Heart right ventricle (tissue), 16 donors: ENCODE measurements at places on chromosomes 6 and 20.

DNA sequence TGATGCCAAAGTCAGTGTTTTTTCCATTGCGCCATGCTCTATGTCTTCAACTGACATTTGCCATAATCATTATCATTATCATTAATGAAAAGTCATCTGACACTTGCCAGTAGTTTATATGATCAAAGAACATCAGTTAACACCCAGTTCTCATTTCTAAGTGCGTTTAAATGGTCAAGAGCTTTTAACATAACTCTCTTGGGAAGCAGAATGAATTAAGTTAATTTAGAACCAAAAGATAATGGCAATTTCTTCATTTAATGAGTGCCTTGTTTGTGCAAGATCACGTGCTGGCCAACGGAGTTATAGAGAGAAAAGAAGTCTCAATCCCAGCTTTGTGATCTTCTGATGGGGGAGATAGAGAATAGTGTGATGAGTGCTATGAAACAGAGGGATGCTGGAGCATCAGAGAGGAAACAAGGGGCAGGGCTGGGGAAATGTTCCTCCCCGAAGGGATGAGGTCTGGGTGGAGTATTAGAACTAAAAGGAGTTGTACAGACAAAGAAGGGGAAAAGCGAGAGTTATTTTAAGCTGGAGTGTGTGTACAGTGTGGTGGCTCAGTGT, 20.3 kb downstream of the ANKS1A start:
- no peak for DNase-seq

DNA sequence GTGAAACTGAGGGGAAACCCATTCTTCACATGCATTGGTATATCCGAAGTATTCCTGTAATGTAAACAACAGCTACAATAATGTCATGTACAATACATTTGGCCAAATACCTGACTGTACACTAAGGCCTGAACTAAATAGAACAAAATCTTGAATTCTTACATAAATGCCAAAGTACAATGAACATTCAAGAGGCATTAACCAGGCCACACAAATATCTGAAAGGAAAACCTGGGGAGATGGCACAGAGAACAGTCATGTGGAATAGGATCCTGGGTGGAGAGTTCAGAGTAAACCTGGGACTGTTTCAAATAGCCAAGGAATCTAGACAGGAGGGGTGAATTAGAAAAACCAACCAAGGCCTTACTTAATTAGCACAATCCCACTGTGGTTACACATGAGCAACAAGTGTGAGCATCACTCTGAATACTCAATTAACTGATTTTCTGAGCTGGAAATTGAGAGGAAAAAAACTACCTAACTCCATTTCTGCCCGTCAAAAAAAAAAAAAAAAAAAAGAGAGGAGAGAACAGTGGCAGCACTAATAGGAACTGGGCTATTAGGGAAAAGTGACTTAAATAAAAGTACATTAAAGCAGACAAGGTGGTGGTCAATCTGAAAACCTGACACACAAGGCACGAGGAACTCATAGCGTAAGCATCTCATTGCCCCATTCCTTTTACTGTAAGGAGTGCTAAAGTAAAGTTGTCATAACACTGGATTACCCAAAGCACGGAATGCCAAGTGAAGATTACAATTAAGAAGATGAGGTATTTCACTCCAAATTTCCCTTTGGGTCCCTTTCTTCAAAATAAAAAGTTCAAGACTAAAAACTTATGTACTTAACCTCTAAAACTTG, 10.9 kb downstream of the SNX5 start:
- DNase-seq, result no peak

DNA sequence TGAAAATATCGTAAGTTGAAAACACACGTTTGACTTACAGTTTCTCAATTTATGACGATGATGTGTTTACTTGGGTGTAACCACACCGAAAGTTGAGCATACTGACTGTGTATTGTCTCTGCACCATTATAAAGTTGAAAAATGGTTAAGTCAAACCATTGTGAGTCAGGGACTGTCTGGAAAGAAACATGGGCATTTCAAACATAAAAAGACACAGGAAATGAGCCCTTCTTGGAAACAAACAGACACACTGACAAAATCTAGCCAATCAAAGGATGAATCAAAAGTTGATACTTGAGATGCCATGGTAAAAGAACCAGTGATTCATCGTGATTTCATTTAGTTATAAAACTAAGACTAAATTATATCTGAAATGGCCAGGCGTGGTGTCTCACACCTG, 5.3 kb downstream of the POPDC3 start:
- no peak for DNase-seq

DNA sequence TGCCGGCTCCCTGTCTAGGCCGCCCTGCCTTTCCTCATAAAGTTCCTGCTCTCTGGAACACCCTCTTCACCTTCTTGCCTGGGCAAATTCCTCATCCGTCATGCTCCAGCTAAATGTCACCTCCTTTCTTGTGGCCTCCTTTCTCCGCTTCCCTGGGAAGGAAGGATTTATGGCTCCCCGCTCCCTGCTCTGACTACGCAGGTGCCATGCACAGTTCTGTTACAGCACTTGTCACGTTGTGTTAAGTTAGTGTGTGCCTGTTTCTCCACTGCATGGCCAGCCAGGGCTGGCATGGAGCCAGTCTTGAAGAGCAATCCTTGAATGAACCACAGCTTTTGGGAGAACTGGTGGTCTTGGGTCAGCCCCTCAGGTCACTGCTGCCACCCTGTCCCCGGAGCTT, 61.7 kb downstream of the CD40 start:
- DNase-seq, result no peak

- DNase-seq, result no peak
Measured at GRCh38 chr6:118565311-118565960, 17.3 kb downstream of the PLN start.

- no peak for DNase-seq
Measured at GRCh38 chr6:25302677-25303128, 23.5 kb downstream of the CARMIL1 start.

GRCh38 chr6:138869398-138869797, 73.5 kb downstream of the ECT2L start:
- DNase-seq, result peak; percentile 67

GRCh38 chr6:147132889-147133288, 71.3 kb upstream of the STXBP5 start:
- no peak for DNase-seq

DNA sequence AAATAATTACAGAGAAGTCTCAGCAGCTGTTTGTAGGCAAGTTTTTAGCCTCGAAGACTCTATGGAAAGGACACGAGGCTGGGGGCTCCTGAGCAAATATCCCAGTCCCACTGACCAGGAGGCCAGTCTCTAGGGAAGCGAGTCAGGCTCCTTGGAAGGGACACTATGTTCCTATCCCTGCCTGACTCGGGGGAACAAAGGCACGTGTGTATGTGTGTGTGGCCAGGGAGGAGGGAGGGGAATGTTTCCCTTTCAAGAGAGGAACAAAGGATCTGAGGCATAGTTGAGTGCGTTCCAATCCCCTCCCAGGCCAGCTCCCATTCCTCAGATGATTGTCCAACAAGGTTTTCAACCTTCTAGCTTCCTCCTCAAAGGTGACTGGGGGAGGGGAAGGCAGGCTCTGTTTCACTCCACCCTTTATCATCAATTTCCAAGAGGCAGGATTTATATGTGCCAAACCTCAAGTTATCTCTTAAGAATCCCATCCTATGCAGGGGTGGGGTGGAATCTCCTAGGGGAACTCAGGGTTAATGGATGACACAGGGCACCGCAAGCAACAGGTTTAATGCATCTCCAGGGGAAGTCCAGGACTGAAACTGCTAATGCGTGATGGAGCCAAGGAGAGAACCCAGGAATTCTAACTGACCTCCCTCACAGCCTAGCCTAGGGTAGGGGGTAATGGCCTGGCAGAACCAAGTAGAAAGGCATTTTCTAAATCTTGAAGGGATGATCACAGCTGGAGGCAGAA, 9.9 kb downstream of the BCL2L1 start:
- DNase-seq, result peak; percentile 91

DNA sequence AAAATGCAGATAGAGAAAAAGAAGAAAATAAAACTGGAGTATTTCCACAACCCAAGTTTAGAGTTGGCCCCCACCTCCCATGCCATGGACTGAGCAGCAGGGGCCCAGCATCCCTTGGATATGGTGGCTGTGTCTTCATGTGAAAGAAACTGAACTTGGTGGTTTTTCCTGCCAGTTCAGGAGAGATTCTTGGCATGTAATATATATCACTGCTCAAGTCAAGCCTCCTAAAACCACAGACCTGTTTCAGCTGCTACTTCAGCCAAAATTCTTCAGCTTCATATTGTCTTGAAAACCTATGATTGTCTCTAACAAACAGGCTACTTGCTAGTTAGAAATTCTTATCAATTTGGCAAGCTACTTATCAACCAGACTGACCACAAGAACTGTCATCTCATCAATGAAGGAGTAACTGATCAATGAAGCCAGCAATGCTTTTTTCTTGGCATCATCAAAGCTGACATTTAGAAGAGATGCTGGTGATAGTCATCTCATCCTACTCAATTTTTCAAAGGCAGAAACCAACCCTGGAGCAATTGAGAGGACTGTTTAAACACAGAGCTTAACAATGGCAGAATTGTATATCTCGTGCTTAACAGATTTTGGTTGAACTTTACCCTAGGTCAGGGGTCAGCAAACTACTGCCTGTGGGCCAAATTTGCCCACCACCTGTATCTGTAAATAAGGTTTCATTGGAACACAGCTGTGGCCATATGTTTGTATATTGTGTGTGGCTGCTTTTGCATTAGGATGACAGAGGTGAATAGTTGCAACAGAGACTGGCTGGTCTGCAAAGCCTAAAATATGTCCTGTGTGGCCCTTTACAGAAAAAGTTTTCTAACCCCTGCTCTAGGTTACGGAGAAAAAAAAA, 10.4 kb upstream of the NOL7 start:
- DNase-seq, result no peak

DNA sequence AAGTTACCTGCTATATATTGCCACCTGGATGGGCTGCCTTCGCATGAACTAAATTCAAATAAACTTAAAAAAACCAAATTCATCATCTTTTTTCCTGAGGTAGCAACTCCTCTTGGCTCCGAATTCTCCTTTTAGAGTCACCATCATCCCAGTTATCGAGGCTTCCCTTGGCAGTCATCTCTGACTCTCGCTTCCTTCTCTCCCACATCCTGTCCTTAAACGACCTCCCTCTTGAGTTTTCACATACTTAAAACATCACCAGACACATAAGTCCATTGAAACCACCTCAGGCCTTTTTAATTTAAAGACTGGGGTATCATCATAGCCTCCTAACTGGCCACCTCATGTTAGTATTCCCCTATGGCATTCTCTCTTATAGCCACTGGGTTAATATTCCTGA, 296.1 kb upstream of the FLRT3 start:
- no peak for DNase-seq

DNA sequence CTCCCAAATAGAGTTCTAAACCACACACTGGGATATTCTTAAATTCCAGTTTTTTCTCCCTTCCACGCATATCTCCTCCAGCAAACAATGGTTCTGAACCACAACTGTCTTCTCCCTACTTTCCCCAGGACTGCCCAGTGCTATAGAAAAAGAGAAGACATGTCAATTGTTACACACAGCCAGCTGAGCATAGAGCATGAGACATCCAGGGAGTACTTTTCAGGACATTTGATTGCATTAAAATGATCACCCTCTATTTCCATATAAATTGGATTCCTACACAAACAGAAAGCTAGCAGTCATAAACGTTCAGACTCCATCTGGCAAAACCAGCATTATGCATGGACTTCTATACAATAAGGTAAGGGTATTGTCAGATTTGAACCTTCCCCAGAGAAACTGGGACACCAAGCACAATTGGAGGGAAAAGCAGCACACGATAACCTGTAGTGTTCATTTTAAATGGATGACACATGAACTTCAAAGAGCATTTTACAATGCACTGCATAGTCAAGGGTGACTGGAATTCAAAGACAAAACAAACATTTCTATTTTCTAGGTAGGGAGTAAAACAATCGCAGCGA, 93.1 kb upstream of the HEY2 start:
- DNase-seq, result no peak

GRCh38 chr6:151009576-151009975, 144.1 kb downstream of the MTHFD1L start:
- no peak for DNase-seq

DNA sequence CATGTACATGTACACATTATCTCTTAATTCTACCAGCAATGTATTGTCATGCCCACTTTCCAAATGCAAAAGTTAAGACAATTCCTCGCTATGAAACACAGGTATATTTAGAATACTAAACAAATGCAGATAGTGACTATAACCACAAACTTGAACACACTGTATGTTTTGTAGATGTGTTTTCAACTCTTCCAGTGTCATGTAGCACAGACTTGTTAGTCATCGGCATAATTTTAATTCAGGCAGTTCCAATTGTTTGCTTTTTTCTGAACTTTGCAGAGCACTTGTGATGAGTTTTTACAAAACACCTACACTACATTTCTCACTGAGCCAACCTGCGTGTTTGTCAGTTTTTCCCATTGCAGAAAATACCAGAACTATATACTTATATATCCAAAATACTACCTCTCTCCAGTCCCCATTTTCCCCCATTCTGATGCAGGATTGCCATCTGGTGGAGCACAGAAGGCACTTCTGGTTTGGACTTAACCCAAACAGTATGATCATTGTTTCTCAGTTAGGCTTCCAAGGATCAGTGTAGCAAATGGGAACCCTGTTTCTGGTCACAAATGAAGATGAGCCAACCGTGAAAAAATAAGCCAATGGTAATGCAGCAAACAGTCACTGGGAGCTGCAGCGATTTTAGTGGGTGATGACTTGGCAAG, 143.4 kb downstream of the ADGRB3 start:
- no peak for DNase-seq

DNA sequence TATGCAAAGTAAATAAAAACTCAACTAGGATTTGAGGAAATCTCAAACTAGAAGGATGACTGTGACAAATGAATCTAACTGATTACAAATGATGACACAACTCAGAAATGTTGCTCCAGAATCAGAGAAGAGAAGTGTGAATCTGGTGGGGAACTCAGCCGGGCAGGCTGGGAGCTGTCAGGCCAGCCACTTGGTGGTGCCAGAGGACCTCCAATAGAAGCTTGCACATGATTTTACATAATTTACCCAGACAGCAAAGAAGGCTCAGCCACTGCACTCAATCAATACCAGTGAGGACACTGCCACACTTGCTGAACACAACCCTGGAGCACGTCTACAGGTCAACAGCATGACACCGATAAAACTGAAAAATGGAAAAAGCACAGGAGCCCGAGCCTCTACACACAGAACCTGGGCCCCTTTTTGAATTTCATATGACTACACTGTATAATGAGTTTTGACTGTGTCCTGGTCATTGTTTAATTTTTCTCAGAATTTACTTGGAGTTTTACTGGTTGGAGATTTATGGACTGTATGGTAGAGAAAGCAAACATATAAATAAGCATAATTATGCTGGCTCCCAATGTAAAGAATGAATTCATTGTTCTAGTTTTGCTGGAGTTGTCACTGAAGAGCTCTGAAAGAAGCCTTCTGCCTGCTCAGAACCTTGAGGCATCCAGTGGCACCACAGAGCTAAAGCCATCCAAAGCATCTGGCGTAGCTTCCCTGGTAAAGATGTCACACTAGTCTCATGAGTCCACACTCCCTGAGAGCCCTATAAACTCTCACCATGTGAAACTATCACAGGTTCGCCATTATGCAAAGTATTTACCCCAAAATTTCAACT, 296.5 kb downstream of the THBS2 start:
- DNase-seq, result peak; percentile 59

DNA sequence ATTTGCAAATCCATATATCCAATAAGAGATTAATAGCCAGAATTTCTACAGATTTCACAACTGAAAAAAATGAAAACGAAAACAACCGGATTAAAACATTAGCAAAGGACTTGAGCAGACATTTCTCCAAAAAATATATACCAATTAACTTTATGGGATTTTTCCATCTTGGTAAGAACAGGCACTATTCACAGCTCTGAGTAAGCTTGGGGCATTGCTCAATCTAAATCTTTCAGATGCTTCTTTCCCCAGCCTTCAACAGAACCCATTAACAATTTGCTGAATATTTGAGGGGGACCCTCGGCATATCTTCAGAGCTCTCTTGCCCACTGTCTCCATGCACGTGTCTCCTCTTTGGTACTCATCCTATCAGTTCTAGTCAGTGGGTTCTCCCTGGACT, 111.7 kb upstream of the CD93 start:
- DNase-seq, result no peak
